ENCODE measurements at places on chromosomes 6 and 20. TPM values are rescaled to one million over a fixed set of nuclear protein-coding genes. Genes with fewer than 3 reads are reported as not detected.

The DEFB124 gene
- not detected for total RNA-seq

The SLPI gene
- 0.17 TPM for total RNA-seq

The PNLDC1 gene
- total RNA-seq: not detected

The CAGE1 gene
- total RNA-seq: under 0.01 TPM

The LHFPL5 gene
- total RNA-seq: not detected

The GMPR gene
- 7.2 TPM for total RNA-seq

The TTLL9 gene
- not detected for total RNA-seq

The POM121L2 gene
- not detected for total RNA-seq

The SNRPB2 gene
- 40.8 TPM for total RNA-seq

The BEND6 gene
- 12.6 TPM for total RNA-seq

The MTFR2 gene
- total RNA-seq: 0.26 TPM

The ATXN1 gene
- total RNA-seq: 26.2 TPM

The COL9A1 gene
- total RNA-seq: not detected

The COL10A1 gene
- 40.1 TPM for total RNA-seq

The ELOVL4 gene
- 4.6 TPM for total RNA-seq

The ZC3H12D gene
- total RNA-seq: under 0.01 TPM

The SEMG1 gene
- total RNA-seq: not detected

The GFRA4 gene
- total RNA-seq: not detected

The ECT2L gene
- 0.17 TPM for total RNA-seq

The HCRTR2 gene
- not detected for total RNA-seq

The C2 gene
- total RNA-seq: 27.2 TPM

The SPATS1 gene
- total RNA-seq: under 0.01 TPM

The SNAI1 gene
- 0.66 TPM for total RNA-seq

The RREB1 gene
- 18.8 TPM for total RNA-seq

The TMC2 gene
- total RNA-seq: under 0.01 TPM

The SLC52A3 gene
- not detected for total RNA-seq

The BNIP5 gene
- total RNA-seq: not detected

The GATA5 gene
- 0.26 TPM for total RNA-seq

The NCOA5 gene
- total RNA-seq: 10.0 TPM

The BACH2 gene
- 1.5 TPM for total RNA-seq

The ZNF311 gene
- total RNA-seq: 3.6 TPM

The BRPF3 gene
- 10.6 TPM for total RNA-seq

The MLIP gene
- not detected for total RNA-seq

The OPRM1 gene
- not detected for total RNA-seq

The EEF1A2 gene
- 1.7 TPM for total RNA-seq

The OSER1 gene
- total RNA-seq: 73.2 TPM

The NKAPL gene
- 3.3 TPM for total RNA-seq

The SIRPB1 gene
- 0.17 TPM for total RNA-seq

The SLC12A5 gene
- 0.50 TPM for total RNA-seq

The KCNK5 gene
- total RNA-seq: under 0.01 TPM

The FAM83D gene
- 21.3 TPM for total RNA-seq

The LPA gene
- not detected for total RNA-seq

Data from fibroblast of lung (primary cell).